ENCODE measurements at places on chromosomes 7 and 10.

- H3K27me3 ChIP-seq = no peaks in the 10 kb centered on the region
- H3K27ac ChIP-seq = no peak overlapping the region
- H3K4me1 ChIP-seq = peaks cover 10% of the 10 kb centered on the region
- no peaks in the 10 kb centered on the region for H3K36me3 ChIP-seq
- H3K4me3 ChIP-seq = peak overlapping the region; percentile 96
Observed at GRCh38 chr7:148982654-148983199, 45.6 kb downstream of the PDIA4 start.

GRCh38 chr7:27173956-27174873, at the start of gene HOXA10:
TSS of gene HOXA10 (minus strand) at chr7:27174320. CDS start at chr7:27174306, 14 bp downstream.
- H3K27ac ChIP-seq = peak within 1 kb of the TSS; percentile 92
- no peaks in the 10 kb centered on the region for H3K27me3 ChIP-seq
- peaks cover 20% of the 10 kb centered on the region for H3K36me3 ChIP-seq
- peaks cover 4% of the 10 kb centered on the region for H3K4me1 ChIP-seq
- DNase-seq = peak; percentile 68
- peak within 1 kb of the TSS; percentile 79 for H3K4me3 ChIP-seq

- no peak overlapping the region for H3K4me3 ChIP-seq
- H3K4me1 ChIP-seq = peaks cover 2% of the 10 kb centered on the region
- DNase-seq = no peak
Observed at GRCh38 chr7:25180946-25181345, 47.3 kb downstream of the NPVF start.

- H3K27ac ChIP-seq = no peak within 1 kb of the TSS
- peaks cover 3% of the 10 kb centered on the region for H3K4me1 ChIP-seq
- H3K4me3 ChIP-seq = peak within 1 kb of the TSS; percentile 5
- peak; percentile 62 for DNase-seq
- no peaks in the 10 kb centered on the region for H3K36me3 ChIP-seq
Observed at GRCh38 chr10:49679480-49679893, at the start of gene C10orf53. TSS of gene C10orf53 (plus strand) at chr10:49679651. CDS start at chr10:49679698, 47 bp downstream.

DNA sequence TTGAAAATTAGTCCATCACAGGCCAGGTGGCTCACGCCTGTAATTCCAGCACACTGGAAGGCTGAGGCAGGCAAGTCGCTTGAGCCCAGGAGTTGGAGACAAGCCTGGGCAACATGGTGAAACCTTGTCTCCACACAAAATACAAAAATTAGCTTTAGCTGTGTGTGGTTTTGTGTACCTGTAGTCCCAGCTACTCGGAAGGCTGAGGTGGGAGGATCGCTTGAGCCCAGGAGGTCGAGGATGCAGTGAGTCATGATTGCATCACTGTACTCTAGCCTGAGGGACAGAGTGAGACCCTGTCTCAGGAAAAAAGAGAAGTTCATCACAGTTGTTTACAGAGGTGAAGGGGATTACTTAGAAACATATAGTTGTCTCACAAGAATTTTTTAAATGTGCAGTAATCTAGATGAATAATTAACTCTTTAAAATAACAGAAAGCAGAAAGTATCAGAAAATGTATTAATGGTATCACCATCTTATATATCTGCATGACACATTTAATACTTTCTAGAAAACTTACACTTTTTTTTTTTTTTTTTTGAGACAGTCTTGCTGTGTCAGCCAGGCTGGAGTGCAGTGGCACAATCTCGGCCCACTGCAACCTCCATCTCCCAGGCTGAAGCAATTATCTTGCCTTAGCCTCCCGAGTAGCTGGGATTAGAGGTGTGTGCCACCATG, 8.9 kb downstream of the LCOR start:
- peak overlapping the region; percentile 72 for H3K27ac ChIP-seq

DNA sequence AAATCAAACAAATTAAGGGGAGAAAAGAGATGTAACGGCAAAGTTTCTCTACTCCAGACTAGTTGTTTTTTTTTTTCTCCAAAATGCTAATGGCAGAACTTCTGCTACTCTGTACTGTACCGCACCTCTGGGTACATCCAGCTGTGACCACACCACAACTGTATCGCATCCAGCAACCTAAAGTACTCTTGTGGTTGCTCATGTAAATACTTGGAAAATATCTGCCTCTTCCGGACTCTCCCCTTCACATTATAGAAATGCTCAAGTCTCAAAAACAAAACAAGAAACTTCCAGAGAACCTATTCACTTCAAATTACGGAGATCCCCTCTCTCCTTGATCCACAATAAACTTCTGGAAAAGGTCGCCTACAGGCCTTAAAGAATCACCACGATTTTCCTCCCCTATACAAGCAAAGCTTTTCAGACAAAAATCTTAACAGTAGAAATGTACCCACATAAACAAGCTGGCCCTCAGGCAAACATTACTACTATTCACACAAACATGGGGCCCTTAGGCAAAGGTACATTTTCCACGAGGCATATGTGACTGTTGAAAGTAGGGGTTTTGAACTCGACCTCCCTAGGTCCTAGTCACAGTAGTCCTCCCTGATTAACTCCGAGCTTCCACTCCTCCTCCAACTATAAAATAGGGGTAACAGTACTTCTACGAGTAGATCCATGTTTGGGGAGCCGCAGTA, 222.9 kb upstream of the MKLN1 start:
- no peaks in the 10 kb centered on the region for H3K27me3 ChIP-seq
- peaks cover 21% of the 10 kb centered on the region for H3K4me1 ChIP-seq
- H3K36me3 ChIP-seq = peaks cover 8% of the 10 kb centered on the region
- DNase-seq = peak; percentile 74

GRCh38 chr7:82263920-82264782, 179.4 kb downstream of the CACNA2D1 start:
- H3K4me1 ChIP-seq = no peaks in the 10 kb centered on the region
- no peak overlapping the region for H3K27ac ChIP-seq
- no peak overlapping the region for H3K4me3 ChIP-seq
- no peaks in the 10 kb centered on the region for H3K36me3 ChIP-seq
- no peaks in the 10 kb centered on the region for H3K27me3 ChIP-seq

- no peak for DNase-seq
- H3K27ac ChIP-seq = no peak overlapping the region
- H3K36me3 ChIP-seq = peaks cover 3% of the 10 kb centered on the region
- no peak overlapping the region for H3K4me3 ChIP-seq
- no peaks in the 10 kb centered on the region for H3K4me1 ChIP-seq
- H3K27me3 ChIP-seq = no peaks in the 10 kb centered on the region
Observed at GRCh38 chr10:35322636-35323035, 13.7 kb upstream of the CCNY start.

- H3K36me3 ChIP-seq = no peaks in the 10 kb centered on the region
- no peak overlapping the region for H3K27ac ChIP-seq
- no peak overlapping the region for H3K4me3 ChIP-seq
- no peaks in the 10 kb centered on the region for H3K27me3 ChIP-seq
- H3K4me1 ChIP-seq = no peaks in the 10 kb centered on the region
Observed at GRCh38 chr10:112938808-112939482, 11.1 kb upstream of the TCF7L2 start.

GRCh38 chr7:13106513-13106912, 419.1 kb downstream of the ARL4A start:
- H3K36me3 ChIP-seq = no peaks in the 10 kb centered on the region
- no peaks in the 10 kb centered on the region for H3K27me3 ChIP-seq
- no peak overlapping the region for H3K27ac ChIP-seq
- no peak overlapping the region for H3K4me3 ChIP-seq
- H3K4me1 ChIP-seq = peaks cover 5% of the 10 kb centered on the region
- no peak for DNase-seq

- DNase-seq = no peak
- H3K36me3 ChIP-seq = no peaks in the 10 kb centered on the region
- no peaks in the 10 kb centered on the region for H3K27me3 ChIP-seq
- peaks cover 3% of the 10 kb centered on the region for H3K4me1 ChIP-seq
- H3K4me3 ChIP-seq = no peak overlapping the region
- no peak overlapping the region for H3K27ac ChIP-seq
Observed at GRCh38 chr10:69503001-69503895, 52.0 kb downstream of the TSPAN15 start.

- peaks cover 4% of the 10 kb centered on the region for H3K36me3 ChIP-seq
- peak; percentile 44 for DNase-seq
- peak overlapping the region; percentile 81 for H3K27ac ChIP-seq
- H3K27me3 ChIP-seq = no peaks in the 10 kb centered on the region
- peak overlapping the region; percentile 83 for H3K4me3 ChIP-seq
- peaks cover 11% of the 10 kb centered on the region for H3K4me1 ChIP-seq
Observed at GRCh38 chr7:10973942-10974911, 555 bp downstream of the PHF14 start.

DNA sequence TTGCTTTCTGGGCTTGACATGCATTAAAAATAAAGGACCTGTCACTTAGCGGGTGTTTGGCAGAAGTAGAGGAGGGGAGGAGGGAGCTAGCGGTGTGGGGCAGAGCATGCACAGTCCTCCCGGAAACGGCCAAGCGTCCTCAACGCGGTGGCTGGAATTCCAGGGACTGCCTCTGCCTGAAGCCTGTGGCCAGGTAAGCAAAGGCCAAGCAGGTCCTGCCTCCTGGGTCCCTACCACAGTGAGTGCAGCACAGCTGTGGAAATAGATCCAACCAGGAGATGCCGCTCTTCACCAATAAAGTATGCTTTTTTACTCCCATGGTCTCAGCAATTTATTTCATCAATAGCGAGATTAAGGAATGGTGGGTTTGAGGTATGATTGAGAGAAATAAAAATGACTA, 323.4 kb downstream of the WDR37 start:
- peaks cover 2% of the 10 kb centered on the region for H3K27me3 ChIP-seq
- no peaks in the 10 kb centered on the region for H3K36me3 ChIP-seq
- H3K4me1 ChIP-seq = no peaks in the 10 kb centered on the region
- no peak overlapping the region for H3K27ac ChIP-seq

DNA sequence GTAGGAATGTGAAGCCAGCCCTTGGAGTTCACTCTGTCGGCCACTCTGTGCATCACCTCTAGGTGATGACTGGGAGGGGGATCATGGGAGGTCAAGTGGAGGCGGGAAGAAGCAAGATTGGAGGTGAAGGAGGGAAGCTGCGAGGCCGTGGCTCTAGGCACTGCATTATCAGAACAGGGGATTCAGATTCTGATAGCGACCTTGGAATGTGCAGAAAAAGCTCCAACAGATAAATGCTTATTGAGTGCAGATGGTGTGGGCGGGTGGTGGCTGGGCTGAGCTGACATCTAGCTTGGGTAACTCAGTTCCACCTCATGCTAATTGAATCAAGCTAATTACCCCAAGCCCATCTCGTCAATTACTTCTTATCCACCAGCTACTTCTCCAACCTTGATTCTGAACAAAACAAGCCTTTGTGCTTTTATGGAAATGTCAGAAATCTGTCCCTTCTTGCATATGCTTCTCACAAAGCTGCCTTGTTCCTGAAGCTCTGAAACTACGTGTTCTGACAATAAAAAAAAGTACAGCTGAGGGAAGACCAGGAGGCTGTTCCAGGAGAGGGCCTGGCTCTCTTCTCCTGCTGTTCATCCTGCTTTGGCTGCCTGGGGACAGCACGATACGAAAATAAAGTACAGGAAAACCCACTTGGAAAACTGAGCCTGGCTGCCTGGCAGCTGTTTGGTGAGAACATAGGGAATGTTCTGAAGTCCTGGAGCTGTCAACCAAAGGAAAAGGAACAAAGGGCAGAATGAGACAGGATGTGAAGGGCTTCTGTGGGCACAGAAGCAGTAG, 27.5 kb downstream of the STRA8 start:
- H3K36me3 ChIP-seq = no peaks in the 10 kb centered on the region
- no peak overlapping the region for H3K4me3 ChIP-seq
- no peaks in the 10 kb centered on the region for H3K27me3 ChIP-seq
- H3K27ac ChIP-seq = no peak overlapping the region

GRCh38 chr10:110754375-110755105, 110.4 kb downstream of the RBM20 start:
- no peak for DNase-seq
- no peaks in the 10 kb centered on the region for H3K27me3 ChIP-seq
- H3K27ac ChIP-seq = no peak overlapping the region
- no peaks in the 10 kb centered on the region for H3K4me1 ChIP-seq
- no peak overlapping the region for H3K4me3 ChIP-seq
- H3K36me3 ChIP-seq = no peaks in the 10 kb centered on the region

DNA sequence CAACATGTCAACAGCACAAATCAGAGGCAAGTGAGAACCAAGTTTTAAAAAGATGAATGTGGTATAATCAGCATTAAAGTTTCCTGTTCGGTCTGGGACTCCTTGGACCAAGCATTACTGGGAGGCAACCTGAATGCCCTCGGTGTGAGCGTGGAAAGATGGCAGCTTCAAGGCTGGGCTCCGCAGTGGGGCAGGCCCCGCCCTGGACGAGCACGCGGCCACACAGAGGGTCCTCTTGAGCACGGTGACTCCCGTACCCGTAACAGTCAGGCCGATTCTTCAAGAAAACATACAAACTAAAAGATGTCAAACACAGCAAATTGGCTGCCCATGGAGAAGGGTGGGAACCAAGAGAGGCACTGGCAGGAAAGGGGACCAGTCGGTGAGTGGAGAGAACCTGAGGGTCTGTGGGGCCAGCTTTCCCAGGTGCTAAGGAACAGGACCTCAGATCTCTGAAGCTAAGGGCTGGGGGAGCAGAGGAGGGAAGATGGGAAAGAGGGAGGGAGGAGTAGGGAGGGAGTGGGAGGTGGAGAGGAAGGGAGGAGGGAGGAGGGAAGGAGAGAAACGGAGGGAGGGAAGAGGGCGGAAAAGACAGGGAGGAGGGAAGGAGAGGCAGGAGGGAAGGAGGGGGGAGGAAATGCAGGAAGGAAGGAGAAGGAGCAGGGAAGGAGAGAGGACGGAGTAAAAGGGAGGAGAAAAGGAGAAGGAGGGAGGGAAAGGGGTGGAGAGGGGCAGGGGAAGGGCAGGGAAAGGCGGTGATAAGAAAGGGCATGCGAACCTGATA, 71.2 kb upstream of the FAM20C start:
- H3K27ac ChIP-seq = no peak overlapping the region
- DNase-seq = no peak
- peaks cover 13% of the 10 kb centered on the region for H3K4me1 ChIP-seq
- H3K27me3 ChIP-seq = no peaks in the 10 kb centered on the region

DNA sequence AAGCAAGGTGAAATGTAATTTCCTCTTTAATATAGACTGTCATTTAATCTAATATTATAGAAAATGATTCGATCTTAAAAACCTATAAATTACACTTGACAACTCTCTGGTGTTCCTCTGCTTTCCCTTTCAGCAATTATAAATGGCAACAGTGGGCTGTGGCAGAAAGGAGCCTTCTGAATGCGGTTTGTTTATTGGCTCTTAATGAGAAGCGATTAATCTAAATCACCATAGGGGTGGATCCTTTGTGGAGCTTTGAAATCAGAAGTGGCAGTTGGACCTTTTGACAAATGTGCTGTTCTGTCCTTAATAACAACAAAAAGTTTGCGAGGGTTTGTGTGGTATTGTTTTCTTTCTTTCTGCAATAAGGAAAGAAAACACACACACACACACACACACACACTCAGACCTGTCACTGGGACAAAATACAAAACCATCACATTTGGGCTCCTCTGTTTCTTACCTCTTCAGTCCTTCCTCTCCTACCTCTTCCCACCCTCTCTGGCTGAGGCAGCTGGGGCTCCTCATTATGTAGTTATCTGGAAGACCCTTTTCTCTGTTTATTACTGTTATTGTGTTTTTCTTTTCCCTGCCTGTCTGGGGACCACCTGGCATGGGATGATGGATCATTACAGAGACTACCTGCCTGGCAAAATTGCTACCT, 316.2 kb downstream of the SORCS3 start:
- H3K27me3 ChIP-seq = no peaks in the 10 kb centered on the region
- no peak for DNase-seq
- H3K4me3 ChIP-seq = no peak overlapping the region

GRCh38 chr10:78959924-78960285, 108.9 kb upstream of the ZMIZ1 start:
- H3K4me3 ChIP-seq = no peak overlapping the region
- peaks cover 10% of the 10 kb centered on the region for H3K4me1 ChIP-seq
- no peaks in the 10 kb centered on the region for H3K27me3 ChIP-seq
- H3K27ac ChIP-seq = no peak overlapping the region
